ENCODE measurements at places on chromosomes 16 and 17. TPM values are rescaled to one million over a fixed set of nuclear protein-coding genes. Genes with fewer than 3 reads are reported as not detected.

ACSM2A gene
- total RNA-seq = not detected

TGFB1I1 gene
- total RNA-seq = 46.9 TPM

RAMP2 gene
- 0.26 TPM for total RNA-seq

GRB2 gene
- 68.9 TPM for total RNA-seq

RHBDF1 gene
- total RNA-seq = 32.9 TPM

KRTAP4-4 gene
- total RNA-seq = not detected

TSPAN10 gene
- total RNA-seq = 3.0 TPM

PYY gene
- not detected for total RNA-seq

CACNG3 gene
- total RNA-seq = not detected

AMFR gene
- total RNA-seq = 350 TPM

BLTP2 gene
- 160 TPM for total RNA-seq

ANKS3 gene
- 26.2 TPM for total RNA-seq

PRDM7 gene
- total RNA-seq = not detected

FMNL1 gene
- total RNA-seq = 3.1 TPM

TBC1D3 gene
- not detected for total RNA-seq

SGF29 gene
- 6.9 TPM for total RNA-seq

ZMYND15 gene
- 0.51 TPM for total RNA-seq

ABAT gene
- total RNA-seq = 1.8 TPM

RAD51C gene
- total RNA-seq = 29.1 TPM

MC1R gene
- total RNA-seq = 4.3 TPM

KRTAP2-3 gene
- not detected for total RNA-seq

PHOSPHO1 gene
- total RNA-seq = 0.17 TPM

PRM1 gene
- total RNA-seq = not detected

RHBDL3 gene
- 0.17 TPM for total RNA-seq

OR1A1 gene
- total RNA-seq = not detected

VPS9D1 gene
- total RNA-seq = 13.0 TPM

Data from fibroblast of lung (primary cell).